NCI-H1436 treated with DMSO at 0.1 percent for 48 hours (cell line): ENCODE measurements at places on chromosomes 2 and 18.

- no peak for DNase-seq
Observed at GRCh38 chr2:188628989-188629752, 337.5 kb downstream of the GULP1 start.

DNA sequence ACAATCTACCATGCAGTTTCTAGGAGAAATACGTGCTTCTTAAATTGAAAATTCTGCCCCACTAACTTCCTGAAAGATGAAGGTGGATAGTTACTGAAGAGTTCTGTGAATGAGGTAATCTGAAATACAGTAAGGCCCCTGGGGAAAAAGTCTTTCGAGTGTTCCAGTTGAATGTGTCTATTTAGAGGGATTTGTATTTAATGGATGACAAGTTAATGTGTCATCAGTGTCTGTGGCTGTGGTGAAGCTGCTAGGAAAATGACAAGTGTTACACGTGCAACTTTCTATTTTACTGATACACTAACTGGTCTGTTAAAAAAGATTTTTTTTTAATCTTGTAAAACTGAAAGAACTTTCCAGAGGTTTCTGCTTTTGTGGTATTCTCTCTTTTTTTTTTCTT, 384.6 kb downstream of the STK39 start:
- peak; percentile 11 for DNase-seq

DNA sequence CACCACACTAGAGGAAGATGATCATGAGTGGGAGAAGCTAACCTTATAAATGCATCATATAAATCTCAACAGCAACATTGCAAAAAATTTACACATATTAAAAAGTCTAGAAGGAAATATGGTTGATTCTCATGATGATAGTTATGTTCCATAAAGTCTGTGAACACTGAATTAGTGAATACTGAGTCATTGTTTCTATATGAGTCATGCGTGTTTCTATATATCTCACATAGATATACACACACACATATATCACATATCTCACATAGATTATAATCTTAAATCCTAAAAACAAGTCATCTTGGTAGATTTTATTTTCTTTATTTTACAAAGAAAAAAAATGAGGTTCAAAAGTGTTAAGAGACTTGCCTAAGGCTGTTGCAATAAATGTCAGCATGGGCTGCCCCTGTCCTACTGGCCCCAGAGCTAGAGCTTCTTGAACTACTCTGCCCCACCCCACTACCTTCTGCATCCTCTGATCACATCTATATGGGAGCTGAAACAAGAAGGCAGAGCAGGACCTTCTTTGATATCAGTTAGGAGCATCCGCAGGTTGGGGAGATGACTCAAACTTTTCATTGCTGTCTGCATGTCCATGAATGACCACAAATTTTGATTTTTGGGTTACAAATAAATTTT, 81.8 kb upstream of the ADAM23 start:
- no peak for DNase-seq

DNA sequence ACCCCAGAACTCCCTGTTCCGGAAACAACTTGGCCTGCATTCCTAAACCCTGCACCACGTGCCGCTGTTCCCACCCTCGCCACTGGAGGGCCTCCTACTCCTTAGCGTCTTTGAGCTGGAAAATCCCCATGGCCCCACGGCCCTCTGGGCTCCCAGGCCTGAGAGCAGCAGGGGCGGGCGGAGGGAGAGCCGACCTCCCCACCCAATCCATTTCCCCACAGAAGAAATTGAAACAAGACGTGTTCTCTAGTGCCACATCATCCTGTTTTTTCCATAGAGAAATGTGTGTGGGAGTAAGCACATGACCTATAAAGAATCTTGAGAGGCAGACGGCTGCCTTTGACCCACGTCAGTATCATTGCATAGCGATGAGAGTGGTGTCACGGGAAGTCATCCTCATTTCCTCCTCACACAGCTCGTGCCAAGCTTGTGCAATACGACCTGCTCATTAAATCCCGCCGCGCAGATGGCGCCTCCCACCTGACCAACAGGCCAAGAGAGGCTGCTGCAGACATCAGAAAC, 79.2 kb downstream of the LAMA1 start:
- no peak for DNase-seq

DNA sequence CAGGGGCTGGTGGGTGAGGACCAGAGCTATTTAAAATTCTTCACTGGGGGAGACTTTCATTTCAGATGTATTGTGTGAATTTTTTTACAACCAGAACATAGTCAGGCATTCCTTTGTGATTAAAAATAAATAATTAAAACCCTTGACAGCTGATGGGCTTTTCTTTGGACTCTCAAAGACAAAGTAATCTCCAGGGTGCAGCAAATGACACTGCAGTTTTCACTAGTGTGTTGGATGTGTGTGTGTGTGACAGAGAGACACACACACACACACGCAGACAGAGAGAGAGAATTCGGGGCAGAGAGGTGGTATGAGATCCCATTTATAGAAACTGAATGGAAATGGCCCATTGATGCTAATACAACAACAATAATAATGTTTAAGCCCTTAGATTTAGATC, 10.3 kb upstream of the GALNT14 start:
- DNase-seq = no peak

GRCh38 chr2:1022178-1022577, 71.5 kb downstream of the SNTG2 start:
- DNase-seq = no peak

- no peak for DNase-seq
Observed at GRCh38 chr2:15506229-15506819, 54.8 kb downstream of the NBAS start.

- no peak for DNase-seq
Observed at GRCh38 chr18:33558529-33558928, 19.5 kb upstream of the ASXL3 start.

GRCh38 chr18:78411539-78411938, 568.1 kb upstream of the SALL3 start:
- DNase-seq = no peak

- DNase-seq = no peak
Observed at GRCh38 chr2:99640635-99641151, 150.9 kb upstream of the REV1 start.

DNA sequence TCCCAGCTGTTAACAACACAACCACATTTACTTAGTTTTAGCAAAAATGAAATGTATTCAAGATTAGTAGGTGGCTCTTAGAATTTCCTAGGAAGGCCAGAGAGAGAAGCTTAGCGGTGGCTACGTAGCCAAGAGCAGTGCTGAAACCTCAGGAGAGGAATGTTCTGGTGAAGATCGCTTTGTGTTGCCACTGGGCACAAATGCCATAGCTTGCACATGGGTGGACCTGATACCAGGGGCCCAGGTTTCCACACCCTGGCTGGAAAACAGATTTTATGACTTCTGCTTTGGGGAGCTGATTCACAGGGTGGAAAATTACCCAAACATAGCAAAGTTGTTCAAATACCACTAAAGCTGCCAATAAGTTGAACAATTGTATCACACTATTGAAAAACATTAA, 43.4 kb downstream of the THUMPD2 start:
- no peak for DNase-seq

DNA sequence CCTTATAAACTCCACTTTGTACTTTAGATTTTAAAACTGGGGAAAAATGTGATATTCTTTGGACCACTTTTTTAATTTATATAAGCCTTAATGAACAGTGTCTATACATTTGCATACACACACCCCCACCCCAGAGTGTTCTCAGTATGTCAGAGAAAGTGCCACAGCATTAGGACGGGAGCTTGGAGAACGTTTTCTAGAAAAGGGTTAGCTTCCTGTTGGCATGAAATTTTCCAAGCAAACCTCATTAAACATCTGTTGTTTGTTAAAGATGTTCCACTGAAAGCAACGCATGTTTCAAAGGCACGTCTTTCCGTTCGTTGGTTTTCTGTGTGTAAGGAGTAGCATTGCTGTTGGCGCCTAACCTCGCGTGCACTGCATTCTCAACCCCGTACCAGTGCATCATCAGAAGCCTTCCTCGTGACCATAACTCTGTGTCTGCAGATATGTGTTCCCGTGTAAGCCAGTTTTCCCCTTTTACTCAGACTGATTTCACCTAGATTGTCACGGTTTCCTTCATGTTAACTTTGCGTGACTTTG, 228.5 kb downstream of the ALPK2 start:
- DNase-seq = no peak

- no peak for DNase-seq
Observed at GRCh38 chr2:230225486-230225885, at the start of gene SP140. TSS of gene SP140 (plus strand) at chr2:230225736. CDS start at chr2:230225845, 109 bp downstream.

DNA sequence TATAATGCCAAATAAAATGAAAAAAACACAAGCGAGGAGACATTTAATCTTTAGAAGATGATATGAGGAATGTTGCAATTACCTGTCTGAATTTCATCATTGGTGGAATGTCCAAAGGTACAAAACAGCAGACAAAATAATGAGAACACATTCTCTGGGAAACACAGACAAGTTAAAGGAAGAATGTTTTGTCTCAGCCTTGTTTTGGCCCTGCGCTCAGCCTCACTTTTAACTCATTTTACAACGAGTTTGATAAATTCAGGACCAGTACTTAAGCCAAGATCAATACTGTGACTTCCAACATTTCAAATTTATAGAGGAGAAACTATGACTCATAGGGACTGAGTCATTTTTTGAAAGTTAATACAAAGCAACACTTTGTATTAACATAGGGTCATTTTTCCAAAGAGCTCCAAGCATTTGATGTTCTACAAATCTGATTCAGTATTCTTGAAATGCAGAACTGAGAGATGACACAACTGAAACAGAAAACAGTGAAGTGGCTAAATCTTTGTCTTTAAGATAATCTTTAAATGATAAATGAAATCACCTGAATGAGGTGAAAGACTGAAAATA, 833.2 kb upstream of the CHAC2 start:
- DNase-seq = no peak

GRCh38 chr18:9552191-9552590, 62.2 kb downstream of the PPP4R1 start:
- no peak for DNase-seq

GRCh38 chr18:58362829-58363271, 266.0 kb downstream of the ALPK2 start:
- no peak for DNase-seq

- no peak for DNase-seq
Observed at GRCh38 chr18:54416436-54416835, 58.7 kb downstream of the C18orf54 start.

- no peak for DNase-seq
Observed at GRCh38 chr2:144606466-144607095, 86.7 kb upstream of the ZEB2 start.

DNA sequence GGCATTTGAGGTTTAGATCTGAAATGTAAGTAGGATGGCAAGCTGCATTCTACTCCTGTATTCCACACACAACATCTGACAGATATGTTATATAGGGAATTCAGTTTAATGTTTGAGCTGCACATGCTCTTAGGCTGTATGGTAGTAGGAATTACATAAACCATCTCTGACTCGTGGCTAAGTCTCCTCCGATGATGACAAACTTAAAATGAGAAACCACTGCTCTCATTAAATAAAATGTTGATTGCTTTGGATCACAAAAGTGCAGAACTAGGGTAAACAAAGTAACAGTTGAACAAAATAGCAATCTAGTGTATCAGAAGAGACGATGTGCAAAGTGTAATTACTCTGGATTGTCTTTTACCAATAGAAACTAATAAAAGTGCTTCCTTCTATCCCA, 50.1 kb upstream of the WDR75 start:
- DNase-seq = no peak
